ENCODE measurements at places on chromosomes 4 and X.

DNA sequence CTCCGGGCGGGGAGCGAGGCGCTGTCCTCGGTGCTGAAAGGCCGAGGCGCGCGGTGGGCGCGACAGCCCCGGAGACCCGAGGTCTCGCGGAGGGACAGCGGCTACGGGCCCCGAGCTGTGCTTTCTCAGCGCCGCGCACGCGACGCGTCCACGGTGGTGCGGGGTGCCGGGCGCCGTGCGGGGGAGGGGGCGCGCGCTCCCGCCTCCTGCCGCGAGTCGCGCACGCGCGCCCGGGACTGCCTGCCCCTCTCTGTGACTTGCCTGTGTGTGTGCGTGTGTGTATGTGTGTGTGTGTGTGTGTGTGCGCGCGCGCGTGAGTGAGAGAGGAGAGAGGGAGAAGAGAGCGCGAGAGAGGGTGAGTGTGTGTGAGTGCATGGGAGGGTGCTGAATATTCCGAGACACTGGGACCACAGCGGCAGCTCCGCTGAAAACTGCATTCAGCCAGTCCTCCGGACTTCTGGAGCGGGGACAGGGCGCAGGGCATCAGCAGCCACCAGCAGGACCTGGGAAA lies at the start of gene GRIA2:
TSS of gene GRIA2 (plus strand) at position 358 of the 511 bp plus-strand sequence. CDS start 315 bp downstream, outside the sequence.
- no peak for DNase-seq

GRCh38 chr4:80268081-80268823 lies 1.8 kb downstream of the FGF5 start:
- no peak for DNase-seq

DNA sequence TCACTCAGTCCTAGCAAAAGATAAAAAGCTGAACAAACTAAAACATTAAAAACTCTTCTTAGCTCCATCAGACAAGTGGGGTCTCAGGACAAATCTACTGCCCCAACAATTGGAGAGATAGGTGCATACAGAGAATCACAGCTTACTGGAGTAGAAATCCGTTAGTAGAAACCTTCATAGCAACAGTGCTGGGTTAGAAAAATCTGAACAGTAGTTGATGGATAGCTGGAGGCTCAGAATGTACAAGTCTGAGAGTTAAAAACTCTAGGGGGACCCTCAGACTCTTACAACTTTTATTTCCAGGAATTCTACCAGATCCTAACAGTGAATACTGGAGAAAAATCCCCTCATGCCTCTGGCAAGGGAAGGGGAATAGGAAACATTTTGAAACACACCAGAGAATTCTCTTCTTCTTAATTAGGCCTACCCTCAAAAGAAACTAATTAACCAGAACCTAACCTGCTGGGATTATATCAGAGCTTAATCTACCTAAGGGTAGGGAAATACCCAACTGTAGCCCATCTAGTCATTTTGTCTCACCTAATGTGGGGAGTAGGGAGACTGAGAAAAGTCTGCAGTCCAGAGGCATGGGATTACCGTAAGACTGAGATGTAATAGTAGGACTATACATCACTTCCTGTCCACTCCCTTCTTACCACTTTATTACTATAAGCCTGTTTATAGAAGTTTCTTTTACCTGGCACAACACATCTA lies 165.0 kb upstream of the CTSO start:
- DNase-seq, result no peak

GRCh38 chr4:143384381-143384994 lies 47.8 kb downstream of the GAB1 start:
- no peak for DNase-seq

DNA sequence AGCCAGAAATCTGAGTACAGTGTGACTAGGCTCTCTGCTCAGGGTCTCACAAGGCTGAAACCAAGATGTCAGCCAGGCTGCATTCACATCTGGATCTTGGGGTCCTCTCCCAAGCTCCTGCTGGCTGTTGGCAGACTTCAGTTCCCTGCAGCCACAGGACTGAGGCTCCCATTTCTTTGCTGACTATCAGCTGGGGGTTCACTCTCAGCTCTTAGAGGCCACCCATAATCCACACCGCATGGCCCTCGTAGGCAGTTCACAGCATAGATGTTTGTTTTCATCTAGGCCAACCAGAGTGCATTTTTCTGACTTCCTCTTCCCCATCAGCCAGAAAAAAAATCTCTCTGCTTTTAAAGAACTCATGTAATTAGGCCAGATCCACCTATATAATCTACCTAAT lies 8.2 kb upstream of the WDR44 start:
- no peak for DNase-seq

- DNase-seq, result peak; percentile 5
These were observed 29.8 kb upstream of the ARHGEF6 start for GRCh38 chrX:136810493-136810892.

GRCh38 chr4:113020966-113021365 lies 28.5 kb upstream of the ANK2 start:
- DNase-seq, result no peak

Measured in CD4-positive, alpha-beta T cell (primary cell).